Cardiac muscle cell (in vitro differentiated cells and primary cell): ENCODE measurements at places on chromosomes 11 and 22.
A peak's percentile ranks its signal among the peaks of the same experiment; 100 is the strongest.

GRCh38 chr11:128497061-128497775, 90.1 kb downstream of the ETS1 start:
- no peak overlapping the region for H3K4me3 ChIP-seq
- H3K27ac ChIP-seq: no peak overlapping the region
- H3K27me3 ChIP-seq: peaks cover 4% of the 10 kb centered on the region
- no peaks in the 10 kb centered on the region for H3K36me3 ChIP-seq
- DNase-seq: no peak

DNA sequence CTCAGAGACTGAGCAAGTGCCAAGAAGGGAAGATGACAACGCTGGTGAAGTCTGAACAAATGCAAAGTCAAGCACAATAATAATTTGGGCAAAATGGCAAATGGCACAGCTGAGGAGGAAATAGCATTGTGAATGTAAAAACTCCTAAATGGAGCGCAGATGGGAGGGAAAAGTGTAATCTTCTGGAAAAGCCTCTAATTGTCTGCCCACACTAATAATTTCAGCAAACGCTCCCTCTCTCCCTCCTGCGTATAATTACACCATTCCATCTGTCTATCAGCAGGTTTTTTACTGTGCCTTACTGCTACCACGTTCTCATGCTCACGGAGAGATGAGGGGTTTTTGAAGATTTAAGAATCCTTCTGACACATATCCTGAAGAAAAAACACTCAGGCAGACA, 302.6 kb downstream of the KIRREL3 start:
- peaks cover 14% of the 10 kb centered on the region for H3K27me3 ChIP-seq
- no peak for DNase-seq
- H3K4me1 ChIP-seq: no peaks in the 10 kb centered on the region
- H3K4me3 ChIP-seq: no peak overlapping the region
- H3K36me3 ChIP-seq: no peaks in the 10 kb centered on the region

- no peak overlapping the region for H3K27ac ChIP-seq
- H3K27me3 ChIP-seq: peaks cover 52% of the 10 kb centered on the region
- no peaks in the 10 kb centered on the region for H3K4me1 ChIP-seq
These were observed 55.3 kb upstream of the FBXO3 start for GRCh38 chr11:33829430-33830141.

GRCh38 chr11:117154468-117154867, 10.4 kb downstream of the PAFAH1B2 start:
- H3K4me3 ChIP-seq: no peak overlapping the region
- no peaks in the 10 kb centered on the region for H3K27me3 ChIP-seq
- H3K4me1 ChIP-seq: peaks cover 10% of the 10 kb centered on the region
- DNase-seq: no peak

- H3K27ac ChIP-seq: no peak overlapping the region
- no peak overlapping the region for H3K4me3 ChIP-seq
- no peaks in the 10 kb centered on the region for H3K4me1 ChIP-seq
- no peaks in the 10 kb centered on the region for H3K27me3 ChIP-seq
- no peak for DNase-seq
These were observed 2.0 kb downstream of the LRRC74B start for GRCh38 chr22:21047730-21048129.

DNA sequence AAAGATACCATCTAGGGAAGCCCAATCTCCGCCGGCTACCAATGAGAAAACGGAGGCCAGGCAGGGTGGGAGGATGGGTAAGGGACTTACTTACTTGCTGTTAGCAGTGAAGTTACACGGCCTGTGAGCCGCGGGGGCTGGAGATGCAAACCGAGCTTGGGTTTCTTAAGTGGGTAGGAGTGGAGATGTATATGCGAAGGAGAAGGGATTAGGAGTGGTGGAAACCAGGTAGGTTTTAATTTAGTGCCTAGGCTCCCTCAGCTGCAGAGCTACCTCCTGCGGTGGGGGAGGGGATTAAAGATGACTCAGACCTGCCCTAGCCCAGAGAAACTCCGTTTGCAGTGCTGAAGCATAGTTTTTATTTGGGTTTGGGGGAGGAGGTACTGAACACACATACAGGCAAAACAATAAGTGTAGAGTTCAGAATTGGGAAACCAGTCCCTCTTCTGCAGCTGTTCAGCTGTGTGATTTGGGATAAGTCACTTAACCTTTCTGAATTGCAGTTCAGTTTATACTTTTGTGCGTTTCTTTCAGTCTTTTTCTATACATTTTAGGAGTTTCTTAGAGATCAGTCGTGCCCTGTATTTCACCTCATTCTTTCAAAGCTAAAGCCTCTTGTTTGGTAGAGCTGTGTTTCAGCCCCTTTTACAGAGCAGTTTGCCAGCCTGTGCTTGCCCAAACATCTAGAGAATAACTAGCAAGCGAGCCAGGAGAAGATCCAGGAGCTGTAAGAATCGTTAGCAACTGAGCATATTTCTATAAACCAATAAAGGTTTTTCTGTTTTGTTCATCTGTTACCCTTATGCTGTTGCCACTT, 596 bp upstream of the TNRC6B start:
- H3K27me3 ChIP-seq: no peaks in the 10 kb centered on the region
- H3K36me3 ChIP-seq: no peaks in the 10 kb centered on the region
- H3K4me3 ChIP-seq: peak overlapping the region; percentile 70
- DNase-seq: peak; percentile 17
- peaks cover 36% of the 10 kb centered on the region for H3K4me1 ChIP-seq

DNA sequence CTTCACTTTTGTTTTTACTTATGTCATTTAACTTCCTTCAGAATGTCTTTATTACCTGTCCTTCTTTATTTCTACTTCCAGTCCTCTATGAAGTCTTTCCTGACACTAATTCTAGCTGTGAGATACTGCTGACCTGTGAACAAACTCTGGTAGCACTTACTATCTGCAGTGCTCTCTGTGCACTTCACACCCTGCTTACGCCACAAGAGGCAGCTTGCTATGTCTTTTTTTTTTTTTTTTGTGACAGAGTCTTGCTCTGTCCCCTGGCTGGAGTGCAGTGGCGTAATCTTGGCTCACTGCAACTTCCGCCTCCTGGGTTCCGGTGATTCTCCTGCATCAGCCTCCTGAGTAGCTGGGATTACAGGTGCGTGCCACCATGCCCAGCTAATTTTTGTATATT, 10.7 kb downstream of the STIM1 start:
- peak; percentile 35 for DNase-seq
- H3K4me1 ChIP-seq: peaks cover 23% of the 10 kb centered on the region
- no peak overlapping the region for H3K4me3 ChIP-seq
- H3K27ac ChIP-seq: no peak overlapping the region

DNA sequence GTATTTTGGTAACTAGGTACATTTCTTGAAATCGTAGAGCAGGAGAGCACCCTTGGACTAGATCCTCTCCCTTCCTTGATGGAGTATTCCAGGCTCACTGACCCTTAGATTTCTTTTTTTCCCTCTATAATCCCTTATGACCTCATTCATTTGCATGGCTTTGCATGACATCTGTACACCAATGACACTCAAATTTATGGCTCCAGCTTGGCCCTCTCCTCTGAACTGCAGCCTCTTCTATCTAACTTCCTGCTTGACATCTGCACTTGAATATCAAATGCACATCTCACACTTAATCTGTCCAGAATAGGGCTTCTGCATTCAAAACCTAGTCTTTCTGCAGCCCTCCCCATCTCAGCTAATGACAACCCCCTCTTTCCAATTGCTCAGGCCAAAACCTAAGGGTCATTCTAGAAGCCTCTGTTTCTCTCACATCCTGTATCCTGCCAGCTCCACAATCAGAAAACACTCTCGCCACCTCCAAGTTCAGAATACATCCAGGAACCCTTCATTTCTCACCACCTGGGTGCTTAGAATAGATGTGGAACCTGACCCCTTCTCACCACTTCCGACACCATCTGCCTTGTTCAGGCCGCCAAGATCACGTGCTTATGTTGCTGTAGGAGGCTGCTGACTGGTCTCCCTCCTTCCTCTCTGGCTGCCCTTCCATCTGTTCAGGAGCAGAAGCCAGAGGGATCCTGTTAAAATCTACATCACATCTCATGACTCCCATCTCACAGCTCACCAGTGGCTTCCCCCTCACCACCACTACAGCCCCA, 138.9 kb upstream of the MTNR1B start:
- H3K36me3 ChIP-seq: no peaks in the 10 kb centered on the region
- DNase-seq: no peak

- H3K27me3 ChIP-seq: peaks cover 4% of the 10 kb centered on the region
- no peak for DNase-seq
- no peaks in the 10 kb centered on the region for H3K4me1 ChIP-seq
- H3K27ac ChIP-seq: no peak overlapping the region
- no peak overlapping the region for H3K4me3 ChIP-seq
These were observed 31.4 kb upstream of the SLC22A25 start for GRCh38 chr11:63274776-63275175.

DNA sequence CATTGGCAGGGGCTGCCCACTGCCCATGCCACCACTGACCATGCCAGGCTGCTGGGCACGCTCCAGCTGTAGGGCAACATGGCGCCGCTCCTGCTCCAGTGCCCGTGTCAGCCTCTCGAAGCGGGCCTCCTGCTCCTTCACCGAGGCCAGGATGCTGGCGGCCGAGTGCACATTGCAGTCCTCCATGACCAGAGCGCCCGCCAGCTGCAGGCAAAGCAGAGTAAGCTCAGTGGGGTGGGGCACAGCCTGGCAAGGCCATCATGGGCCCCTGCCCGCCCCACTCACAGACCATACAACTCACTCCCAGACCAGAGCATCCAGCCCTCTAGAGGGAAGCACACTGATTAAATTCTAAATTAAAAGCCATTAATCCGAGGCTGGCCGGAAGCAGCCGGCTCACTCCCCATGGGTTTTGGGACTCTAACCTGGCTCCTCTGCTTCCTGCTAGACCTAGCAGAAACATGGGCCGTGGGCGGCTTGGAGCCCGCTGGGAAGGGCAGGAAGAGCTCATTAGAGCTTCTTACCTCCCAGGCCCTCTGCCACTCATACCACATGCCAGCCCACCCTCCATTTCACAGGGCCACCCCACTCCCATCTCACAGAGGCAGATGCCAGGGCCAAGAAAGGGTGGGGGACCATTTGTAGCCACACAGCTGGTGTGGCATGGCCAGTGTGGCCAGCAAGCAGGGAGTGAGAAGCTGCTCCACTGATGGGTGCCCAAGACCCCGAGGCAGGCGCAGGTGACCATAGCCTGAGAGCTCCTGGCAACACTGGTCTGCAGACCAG, 25.8 kb downstream of the ARVCF start:
- H3K27ac ChIP-seq: no peak overlapping the region
- no peaks in the 10 kb centered on the region for H3K27me3 ChIP-seq
- H3K4me3 ChIP-seq: no peak overlapping the region
- DNase-seq: no peak
- no peaks in the 10 kb centered on the region for H3K4me1 ChIP-seq
- no peaks in the 10 kb centered on the region for H3K36me3 ChIP-seq

DNA sequence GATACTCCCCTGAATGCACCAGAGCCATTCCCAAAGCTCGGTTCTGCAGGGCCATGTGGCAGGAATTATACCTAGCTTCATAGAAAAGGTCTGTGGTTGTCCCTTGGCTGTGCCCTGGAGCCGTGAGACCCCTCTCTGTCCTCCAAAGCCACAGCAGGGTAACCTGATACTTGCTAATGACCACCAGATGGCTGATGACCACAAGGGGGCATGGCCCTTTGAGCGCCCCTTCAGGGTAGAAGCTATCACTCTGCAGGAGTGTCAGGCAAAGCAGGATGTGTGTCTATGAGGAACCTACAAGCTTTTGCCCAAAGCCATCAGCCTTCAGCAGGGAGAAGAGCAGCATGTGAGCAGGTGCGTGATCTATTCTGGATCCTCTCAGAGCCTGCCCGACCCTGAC, 95.3 kb downstream of the NTM start:
- H3K4me1 ChIP-seq: peaks cover 4% of the 10 kb centered on the region
- DNase-seq: peak; percentile 80
- no peaks in the 10 kb centered on the region for H3K36me3 ChIP-seq
- no peaks in the 10 kb centered on the region for H3K27me3 ChIP-seq
- no peak overlapping the region for H3K27ac ChIP-seq

GRCh38 chr11:94417386-94417987, 16.3 kb upstream of the GPR83 start:
- H3K27me3 ChIP-seq: no peaks in the 10 kb centered on the region
- no peaks in the 10 kb centered on the region for H3K4me1 ChIP-seq
- H3K36me3 ChIP-seq: peaks cover 10% of the 10 kb centered on the region
- peak; percentile 11 for DNase-seq
- no peak overlapping the region for H3K27ac ChIP-seq

- H3K36me3 ChIP-seq: no peaks in the 10 kb centered on the region
- H3K4me3 ChIP-seq: no peak overlapping the region
- no peaks in the 10 kb centered on the region for H3K27me3 ChIP-seq
These were observed 1468.1 kb downstream of the BRD1 start for GRCh38 chr22:48359613-48359965.

GRCh38 chr11:103812680-103813079, 223.8 kb upstream of the DDI1 start:
- H3K27me3 ChIP-seq: no peaks in the 10 kb centered on the region
- H3K27ac ChIP-seq: no peak overlapping the region
- H3K4me3 ChIP-seq: no peak overlapping the region

DNA sequence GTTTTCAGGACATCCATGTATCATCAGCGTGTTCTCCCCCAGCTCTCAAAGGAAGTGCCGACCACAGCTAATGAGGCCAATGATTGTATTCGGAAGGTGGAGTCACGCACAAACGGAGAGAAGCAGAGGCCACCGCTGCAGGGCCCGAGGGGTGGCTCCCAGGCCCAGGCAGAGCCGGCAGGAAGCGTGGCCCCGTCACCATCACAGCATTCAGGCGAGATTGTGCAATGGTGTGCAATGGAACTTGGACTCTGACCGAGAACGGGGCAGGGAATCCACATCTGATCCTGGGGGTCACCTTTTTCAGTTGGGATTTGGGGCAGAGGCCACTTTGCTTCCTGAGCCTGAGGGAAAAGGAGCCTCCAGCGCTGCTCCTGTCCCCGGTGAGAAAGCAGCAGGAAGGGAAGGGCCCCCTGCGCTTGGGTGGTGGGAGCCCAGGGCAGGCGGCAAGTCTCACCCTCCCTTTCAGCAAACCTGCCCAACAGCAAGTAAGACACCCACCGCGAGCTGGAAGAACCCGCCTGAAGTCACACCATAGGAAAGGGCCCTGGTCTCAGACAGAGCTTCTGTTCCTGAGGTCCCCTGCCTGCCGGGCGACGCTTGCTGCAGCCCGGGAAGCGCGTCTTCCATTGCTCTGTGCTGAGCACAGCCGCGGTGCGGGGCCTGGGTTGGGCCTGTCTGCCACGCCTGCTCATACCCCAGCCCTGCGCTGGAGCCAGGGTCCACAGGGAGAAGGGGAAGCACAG, 1430.7 kb downstream of the BRD1 start:
- no peaks in the 10 kb centered on the region for H3K36me3 ChIP-seq
- H3K27me3 ChIP-seq: no peaks in the 10 kb centered on the region
- H3K27ac ChIP-seq: no peak overlapping the region

- H3K27me3 ChIP-seq: no peaks in the 10 kb centered on the region
- DNase-seq: no peak
- H3K27ac ChIP-seq: no peak overlapping the region
- no peaks in the 10 kb centered on the region for H3K36me3 ChIP-seq
- H3K4me3 ChIP-seq: no peak overlapping the region
These were observed 9.8 kb upstream of the PSMA1 start for GRCh38 chr11:14529951-14530350.

GRCh38 chr11:77650123-77650522, 12.5 kb upstream of the CLNS1A start:
- no peaks in the 10 kb centered on the region for H3K27me3 ChIP-seq
- H3K4me3 ChIP-seq: no peak overlapping the region
- H3K4me1 ChIP-seq: no peaks in the 10 kb centered on the region
- H3K27ac ChIP-seq: no peak overlapping the region
